Uterus (tissue), 4 donors: ENCODE measurements at places on chromosomes 11 and 22.

DNA sequence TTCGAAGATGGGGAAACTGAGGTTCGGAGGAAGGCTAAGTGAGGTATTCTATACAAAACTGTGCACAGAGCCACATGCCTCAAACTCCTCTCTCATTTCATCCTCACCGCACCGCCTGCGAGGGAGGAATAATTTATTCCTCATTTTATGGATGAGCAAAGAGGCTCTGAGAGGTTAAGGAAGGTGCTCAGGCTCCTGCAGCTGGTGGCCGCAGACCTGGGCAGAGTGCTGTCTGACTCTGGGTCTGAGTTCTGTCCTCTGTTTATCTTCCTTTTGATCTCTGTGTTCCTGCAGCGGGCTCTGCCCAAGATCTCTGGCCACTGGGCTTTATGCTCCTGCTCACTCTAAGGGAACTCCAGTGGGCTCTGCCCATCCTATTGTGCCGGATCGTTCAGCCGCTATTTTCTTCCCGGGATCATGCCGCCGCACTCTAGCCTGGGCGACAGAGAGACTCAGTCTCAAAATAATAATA lies 59.5 kb downstream of the MCM5 start:
- DNase-seq, result no peak

DNA sequence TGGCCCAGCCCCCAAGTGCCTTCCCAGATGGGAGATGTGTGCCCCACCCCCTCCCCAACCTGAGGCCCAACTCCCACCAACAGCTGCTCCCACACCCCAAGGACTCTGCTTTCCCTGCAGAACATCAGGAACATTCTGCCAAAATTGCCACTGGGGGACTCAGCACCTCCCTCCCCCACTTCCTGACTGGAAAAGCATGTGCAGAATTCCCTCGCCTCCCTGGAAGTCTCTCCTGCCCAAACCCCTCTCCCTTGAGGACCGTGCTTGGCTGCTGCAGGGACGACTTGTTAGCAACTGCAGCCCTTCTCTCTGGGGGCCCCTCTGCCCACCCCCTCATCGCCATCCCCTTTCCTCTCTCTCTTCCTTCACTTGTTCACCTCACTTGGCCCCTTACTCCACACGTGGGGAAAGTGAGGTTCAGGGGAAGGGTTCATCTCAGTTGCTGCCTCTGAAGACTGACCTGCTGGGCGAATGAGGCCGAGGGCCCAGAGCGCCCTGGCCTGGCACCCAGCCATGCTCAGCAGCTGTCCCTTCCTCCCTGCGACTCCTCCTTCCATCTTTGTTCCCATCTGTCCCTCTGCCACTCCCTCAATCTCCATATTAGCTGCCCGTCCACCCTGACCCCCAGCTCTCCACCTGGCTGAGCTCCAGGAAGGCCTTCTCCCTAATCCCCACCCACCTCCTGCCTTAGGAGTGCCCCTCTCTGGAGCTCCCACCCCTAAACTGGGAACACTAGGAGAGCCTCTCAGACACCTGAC lies 105.1 kb downstream of the CHST1 start:
- DNase-seq, result no peak

- no peak for DNase-seq
Observed at GRCh38 chr11:4084406-4085125, 10.0 kb upstream of the RRM1 start.

DNA sequence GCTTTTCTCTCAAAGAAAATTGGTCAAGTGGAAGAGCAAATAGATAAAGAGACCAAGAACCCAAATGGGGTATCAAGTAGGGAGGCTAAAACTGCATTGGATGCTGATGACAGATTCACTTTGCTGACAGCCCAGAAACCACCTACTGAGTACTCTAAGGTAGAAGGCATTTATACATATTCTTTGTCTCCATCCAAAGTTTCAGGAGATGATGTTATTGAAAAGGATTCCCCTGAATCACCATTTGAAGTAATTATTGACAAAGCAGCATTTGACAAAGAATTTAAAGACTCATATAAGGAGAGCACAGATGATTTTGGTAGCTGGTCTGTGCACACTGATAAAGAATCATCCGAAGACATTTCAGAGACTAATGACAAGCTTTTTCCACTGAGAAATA lies 37.7 kb downstream of the RTN3 start:
- no peak for DNase-seq

GRCh38 chr11:37946155-37946766 lies 1348.2 kb upstream of the RAG2 start:
- no peak for DNase-seq

DNA sequence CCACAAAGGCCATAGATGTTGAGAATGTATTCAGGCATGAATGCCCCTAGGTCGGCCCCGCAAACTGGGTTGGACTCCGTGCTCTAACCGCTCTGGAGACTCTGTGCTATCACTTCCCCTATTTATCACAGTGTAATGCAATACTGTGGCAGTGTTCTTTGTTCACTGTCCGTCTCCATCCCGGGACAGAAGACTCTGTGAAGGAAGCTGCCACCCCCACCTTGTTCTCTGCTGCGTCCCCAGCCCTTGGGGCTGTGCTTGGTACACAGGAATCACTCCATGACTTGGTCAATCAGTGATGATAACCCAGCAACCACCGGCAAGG lies 57.6 kb downstream of the TSPAN18 start:
- no peak for DNase-seq

DNA sequence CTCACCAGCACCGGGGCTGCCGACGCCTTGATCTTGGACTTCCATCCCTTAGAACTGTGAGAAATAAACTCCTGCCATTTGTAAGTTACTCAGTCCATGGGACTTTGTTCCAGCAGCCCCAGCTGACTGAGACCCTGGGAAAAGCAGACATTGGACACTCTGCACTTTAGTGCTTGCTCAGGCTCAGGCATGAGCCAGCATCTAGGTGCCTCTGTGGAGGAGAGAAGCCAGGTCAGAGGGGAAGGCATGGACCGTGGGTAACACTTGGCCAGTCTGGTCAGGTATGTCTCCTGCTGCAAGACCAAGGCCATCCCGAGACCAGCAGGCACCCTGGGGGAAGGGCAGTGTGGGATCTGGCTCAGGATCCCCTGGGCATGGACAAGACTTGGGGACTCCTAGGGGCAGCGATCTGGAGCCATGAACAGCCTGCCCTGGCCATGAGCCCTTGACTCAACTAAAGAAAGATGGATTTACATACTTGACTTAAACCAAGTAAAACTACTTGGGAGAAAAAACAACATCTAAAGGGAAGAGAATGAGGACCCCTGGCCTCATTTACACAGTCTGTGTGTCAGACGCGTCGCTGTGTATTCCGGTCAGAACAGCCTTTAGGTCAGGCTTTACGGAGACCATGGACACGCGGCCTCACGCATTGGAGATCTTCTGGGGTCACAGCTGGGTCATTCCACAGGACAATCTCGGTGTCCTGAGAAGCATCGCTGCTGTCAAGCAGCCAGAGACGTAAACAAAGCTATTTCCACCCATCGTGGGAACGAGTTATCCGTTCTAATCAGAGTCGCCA lies 497.1 kb downstream of the BRD1 start:
- no peak for DNase-seq

GRCh38 chr11:76880956-76881355 lies 20.2 kb downstream of the ACER3 start:
- no peak for DNase-seq

GRCh38 chr11:118592616-118593367 lies 14.6 kb upstream of the PHLDB1 start:
- no peak for DNase-seq

- peak; percentile 59 for DNase-seq
Observed at GRCh38 chr11:1574238-1574932, 2.3 kb upstream of the DUSP8 start.

DNA sequence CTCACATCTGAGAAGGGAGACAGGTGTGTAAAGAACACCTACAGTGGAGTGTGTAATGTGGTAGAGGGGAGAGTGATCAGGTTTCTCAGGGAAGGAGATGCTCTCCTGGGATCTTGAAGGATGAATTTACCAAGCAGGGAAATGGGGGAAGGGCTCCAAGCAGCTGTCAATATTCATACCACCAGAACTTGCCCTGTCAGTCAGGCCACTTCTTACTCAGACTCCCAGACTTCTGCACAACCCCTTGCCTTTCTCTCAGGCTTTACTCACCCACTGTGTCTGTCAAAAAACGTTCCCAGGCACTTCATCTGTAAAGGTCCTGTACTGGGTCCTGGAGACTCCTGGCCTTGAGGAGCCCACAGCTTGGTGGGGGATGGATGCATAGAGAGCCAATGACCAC lies 14.0 kb upstream of the FCHSD2 start:
- DNase-seq, result no peak

DNA sequence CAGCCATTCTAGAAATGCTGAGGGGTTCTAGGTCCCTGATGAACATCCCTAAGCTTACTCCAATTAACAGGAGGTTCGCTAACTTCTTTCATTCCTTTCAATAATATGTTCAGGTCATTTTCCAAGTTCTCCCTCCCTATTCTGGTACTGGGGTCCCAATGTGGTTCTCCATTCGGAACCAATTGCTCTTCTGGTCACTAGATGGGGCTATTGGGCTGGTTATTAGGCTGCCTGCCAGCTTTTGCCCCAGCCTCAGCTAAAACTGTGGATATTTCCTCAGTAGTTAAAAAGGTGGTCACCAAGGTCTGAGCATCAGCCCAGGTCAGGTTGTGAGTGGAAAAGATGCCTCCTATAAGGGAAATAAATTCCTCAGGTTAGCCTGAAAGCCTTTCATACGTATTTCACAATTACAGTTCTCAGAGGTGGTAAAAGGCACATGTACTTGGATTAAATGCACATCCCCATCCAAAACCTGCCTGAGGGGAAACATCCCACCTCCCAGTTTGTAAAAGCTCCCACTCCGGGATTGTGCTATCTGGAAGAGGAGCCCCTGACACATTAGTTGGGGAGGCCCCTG lies 161.1 kb upstream of the CCDC179 start:
- no peak for DNase-seq

DNA sequence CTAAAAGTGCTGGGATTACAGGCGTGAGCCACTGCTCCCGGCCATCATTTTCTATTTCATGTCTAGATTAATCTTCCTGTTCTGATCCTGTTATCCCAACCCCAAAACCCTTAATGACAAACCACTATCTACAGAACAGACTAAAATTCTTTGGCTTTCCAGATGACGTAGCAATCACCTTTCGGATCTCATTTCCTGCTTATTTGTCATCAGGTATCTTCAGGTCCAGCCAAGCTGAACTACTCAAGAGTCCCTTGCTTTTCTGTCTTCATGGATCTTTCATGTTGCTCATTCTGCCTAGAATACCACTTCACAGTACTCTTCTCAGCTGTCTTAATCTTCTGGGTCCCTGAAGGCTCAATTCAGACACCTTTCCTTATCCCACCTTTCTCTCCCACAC lies 27.4 kb upstream of the IPO7 start:
- no peak for DNase-seq

DNA sequence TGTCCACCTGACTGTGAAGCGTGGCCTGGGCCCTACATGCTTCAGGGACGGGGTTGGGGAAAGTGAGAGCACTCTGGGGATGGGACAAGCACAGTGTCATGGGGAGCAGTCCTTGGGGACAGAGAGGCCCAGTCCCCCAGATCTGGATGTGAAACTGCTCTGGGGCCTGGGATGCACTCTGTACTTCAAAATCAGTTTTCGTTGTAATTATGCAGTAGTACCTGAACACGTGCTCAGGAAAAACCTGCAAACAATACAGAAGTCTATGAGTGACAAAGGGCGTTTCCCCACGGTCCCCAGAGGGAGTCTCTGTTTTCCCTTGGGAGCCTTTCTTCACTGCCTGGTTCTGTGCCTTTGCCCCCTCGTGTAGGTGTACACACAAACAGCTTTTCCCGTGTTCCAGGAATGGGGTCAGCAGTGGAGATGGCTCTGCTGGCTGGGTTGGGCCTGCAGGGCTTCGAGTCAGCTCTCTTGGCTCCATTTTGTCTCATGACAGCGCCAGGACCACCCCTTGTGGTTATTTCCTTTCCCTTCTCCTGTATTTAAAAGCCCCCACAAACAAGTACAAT lies 5.2 kb upstream of the TNFRSF13C start:
- DNase-seq, result no peak

GRCh38 chr11:71387200-71387599 lies 61.0 kb downstream of the DHCR7 start:
- DNase-seq, result no peak

GRCh38 chr11:108592591-108593213 lies 866 bp downstream of the EXPH5 start:
- no peak for DNase-seq

DNA sequence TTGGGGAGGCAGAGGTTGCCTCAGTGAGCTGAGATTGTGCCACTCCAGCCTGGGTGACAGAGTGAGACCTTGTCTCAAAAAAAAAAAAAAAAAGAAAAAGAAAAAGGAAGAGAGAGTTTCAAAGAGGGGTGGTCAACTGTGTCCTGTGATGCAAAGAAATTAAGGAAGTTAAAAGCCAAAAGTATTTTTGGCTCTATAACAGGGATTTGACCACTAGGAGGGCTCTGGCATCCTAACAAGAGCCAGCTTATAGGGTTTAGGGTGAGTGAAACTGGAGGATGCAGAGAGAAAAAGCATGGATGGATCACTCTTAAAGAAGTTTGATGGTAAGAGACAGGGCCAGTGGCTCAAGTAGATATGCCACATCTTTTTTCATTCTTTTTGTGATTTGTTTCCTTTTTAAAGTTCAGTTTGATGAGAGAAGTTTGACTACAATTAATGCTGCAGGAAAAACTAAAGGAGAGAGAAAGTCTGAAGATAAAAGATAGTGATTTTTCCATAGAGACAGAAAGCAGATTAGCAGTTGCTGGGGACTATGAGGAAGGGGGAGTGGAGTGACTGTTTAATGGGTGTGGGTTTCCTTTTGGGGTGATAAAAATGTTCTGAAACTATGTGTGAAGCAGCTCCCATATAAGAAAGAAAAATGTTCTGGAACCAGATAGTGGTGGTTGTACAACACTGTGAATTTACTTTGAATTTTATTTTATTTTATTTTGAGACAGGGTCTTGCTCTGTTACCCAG lies 11.1 kb upstream of the MICAL2 start:
- DNase-seq, result no peak

DNA sequence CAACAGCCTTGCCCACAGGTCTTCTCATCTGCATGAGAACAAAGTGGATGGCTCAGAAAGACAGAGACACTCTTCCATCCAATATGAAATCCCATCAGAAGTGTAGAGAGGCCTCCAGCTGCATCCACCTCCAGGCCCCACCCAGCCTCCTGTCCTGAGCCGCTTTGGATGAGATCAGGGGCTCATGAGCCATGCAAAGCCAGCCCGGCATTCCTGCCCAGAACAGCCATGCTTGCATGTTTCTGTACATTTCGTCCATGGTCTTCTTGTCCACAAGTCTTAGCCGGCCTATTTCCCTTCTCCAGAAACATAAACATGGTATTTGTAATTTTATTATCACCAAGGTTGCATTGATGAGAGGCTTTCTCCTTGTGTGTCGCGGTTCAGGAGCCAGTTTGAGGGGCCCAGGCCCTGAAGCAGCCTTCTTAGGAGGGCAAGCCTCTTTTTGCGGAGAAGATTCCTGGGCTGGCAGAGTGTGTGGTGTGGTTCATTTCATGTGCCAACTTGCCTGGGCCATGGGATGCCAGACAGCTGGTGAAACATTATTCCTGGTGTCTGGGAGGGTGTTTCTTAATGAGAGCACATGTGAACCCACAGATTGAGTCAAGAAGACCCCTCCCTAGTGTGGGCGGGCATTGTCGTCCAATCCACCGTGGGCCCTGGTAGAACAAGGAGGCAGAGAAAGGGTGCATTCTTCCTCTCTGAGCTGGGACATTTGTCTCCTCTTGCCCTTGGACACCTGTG lies 928.9 kb downstream of the TBC1D22A start:
- no peak for DNase-seq

GRCh38 chr11:41486424-41486823 lies 27.0 kb upstream of the LRRC4C start:
- DNase-seq, result no peak

- no peak for DNase-seq
Observed at GRCh38 chr11:71080239-71081097, 171.9 kb downstream of the SHANK2 start.

- DNase-seq, result no peak
Observed at GRCh38 chr11:65851083-65851579, 6.8 kb downstream of the CFL1 start.
